ENCODE measurements at places on chromosomes 2 and 18. TPM values are rescaled to one million over a fixed set of nuclear protein-coding genes. Genes with fewer than 3 reads are reported as not detected.

DNA sequence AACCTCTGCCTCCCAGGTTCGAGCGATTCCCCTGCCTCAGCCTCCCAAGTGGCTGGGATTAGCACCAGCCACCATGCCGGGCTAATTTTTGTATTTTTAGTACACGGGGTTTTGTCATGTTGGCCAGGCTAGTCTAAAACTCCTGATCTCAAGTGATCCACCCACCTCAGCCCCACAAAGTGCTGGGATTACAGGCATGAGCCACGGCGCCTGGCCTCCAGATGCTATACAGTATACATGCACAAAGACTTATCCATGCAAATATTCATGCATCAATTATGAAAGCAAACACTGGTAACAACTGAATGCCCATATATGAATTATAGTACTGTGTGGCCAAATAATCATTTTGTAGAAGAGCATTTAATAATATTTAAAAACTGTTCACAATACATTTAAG lies 36.0 kb upstream of the SOS1 start:
- DNase-seq = no peak

The CNGA3 gene
- under 0.01 TPM for total RNA-seq

GRCh38 chr2:5215989-5216607 lies 476.1 kb upstream of the SOX11 start:
- DNase-seq = no peak

- DNase-seq = no peak
These were observed 40.1 kb downstream of the PLEK start for GRCh38 chr2:68404893-68405799.

DNA sequence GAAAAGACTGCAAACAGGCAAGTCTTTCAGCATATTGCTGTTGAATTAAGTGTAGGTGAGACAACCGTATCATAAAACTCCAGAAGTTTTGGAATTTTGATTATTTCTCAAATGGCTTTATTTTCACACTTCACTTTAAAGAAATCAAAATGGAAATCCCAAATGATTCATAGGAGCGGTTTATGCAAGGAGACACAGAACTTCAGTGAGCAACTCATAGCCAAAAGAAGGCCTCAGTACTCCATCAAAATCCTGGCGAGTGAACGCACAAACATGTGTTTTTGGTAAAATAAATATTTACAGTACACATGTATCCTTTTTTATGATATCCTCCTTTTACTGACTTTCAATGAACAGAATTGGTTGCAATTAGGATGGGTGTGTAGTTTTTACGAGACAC lies 140.4 kb upstream of the APCDD1 start:
- no peak for DNase-seq

DNA sequence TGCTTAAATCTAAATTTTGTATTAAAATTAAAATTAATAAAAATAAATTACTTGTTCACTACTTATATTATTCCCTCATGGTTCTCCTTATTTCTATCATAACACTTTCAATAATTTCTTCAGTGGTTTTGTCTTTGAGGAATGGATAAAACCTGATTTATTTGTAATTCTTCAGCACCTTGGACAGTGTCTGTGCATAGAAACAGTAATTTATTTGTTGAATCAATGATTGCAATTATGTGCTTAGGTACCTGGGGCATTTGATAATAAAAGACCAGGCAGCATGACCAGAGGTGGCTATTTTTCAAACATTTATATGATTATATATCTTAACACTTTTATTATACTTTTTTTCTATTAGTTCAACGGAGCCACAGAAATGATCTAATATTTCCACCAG lies 1062.7 kb downstream of the DSC3 start:
- DNase-seq = no peak

DNA sequence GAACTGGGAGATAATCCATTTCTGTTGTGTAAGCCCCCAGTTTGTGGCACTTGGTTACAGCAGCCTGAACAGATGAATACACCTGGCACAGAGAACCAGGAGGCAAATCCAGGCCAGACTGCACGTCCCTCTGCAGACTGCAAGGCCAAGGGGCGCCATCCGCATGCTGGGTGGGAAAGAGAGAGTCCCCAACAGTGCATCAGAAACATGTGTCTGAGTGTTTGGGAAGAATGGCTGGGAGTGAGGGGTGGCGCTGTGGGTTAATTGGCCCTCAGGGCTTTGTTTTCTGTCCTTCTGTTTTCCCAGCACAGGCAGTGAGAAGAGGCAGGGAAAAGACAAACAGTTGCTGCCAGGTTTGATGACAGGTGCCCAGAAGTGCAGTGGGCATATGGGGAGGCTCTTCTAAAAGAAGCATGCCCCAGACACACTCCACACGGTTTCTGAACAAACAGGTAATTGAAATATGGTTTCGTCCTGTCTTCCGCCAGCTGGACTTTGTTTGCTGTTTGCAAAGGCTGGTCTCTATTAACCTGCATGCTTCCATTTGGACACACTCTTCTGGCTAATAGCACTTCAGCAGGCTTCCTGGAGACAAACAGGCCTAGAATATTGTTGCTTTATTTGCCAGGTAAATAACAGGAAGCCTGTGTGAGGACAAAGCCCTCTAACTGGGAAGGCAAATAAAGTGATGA lies 43.4 kb upstream of the SEC11C start:
- no peak for DNase-seq

The ABCG5 gene
- not detected for total RNA-seq

DNA sequence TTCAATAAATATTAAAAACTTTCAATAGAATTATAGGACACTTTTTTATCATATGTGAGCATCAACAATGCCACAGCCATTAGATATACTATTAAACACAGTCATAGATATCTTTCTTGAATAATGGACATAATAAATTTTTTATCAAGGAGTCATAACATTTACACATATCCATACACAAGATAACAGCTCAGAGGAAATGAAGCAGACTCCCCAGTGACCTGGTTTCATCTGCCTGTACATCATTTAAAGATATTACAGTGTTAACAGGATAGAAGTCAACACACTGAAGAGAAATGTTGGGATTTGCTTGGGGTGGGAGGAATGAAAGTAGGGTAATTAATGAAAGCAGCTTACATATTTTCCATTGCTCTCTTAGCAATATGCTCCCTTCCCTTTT lies 5.1 kb downstream of the SCG2 start:
- DNase-seq = no peak

DNA sequence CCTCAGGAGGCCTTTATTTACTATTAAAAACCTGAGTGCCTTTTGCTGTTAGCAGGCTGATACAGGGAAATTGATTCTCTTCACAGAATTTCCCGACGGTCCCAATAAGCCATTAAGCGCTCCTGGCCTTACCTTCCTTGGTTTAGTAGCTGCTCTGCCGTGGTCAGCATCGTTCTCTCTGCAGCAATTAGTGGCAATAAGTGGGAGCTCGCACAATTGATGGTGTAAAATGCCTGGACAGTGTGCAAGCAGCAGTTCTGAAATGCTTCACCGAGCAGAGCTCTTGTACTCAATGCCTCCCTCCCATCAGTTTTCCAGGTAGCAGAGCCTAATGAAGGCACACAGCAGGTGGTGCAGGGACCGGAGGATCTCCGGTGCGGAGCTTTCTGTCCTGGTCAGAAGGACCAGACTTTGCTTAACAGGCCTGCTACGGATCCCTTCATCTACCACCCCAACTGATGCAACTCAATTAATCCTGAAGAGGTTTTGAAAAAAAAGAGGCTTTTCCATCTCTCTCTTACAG lies 1.1 kb upstream of the LINC00305 start:
- DNase-seq = no peak

DNA sequence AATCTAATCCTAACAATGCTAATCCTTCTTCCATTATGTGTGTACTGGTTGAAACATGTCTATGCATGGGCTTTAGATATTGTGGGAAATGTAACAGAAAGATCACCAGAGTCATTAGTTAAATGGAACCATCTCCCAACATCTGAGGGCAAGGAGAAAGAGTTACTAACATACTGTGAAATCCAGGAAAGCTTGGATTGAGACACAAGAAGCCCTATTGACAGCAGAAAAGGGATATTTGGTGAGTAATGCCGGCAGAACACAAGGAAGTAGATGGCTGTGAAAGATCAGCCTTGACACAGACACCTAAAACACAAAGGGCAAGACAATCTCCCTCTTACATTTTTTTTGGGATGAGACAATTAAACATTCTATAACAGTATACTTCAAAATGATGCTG lies 28.5 kb upstream of the LAMA1 start:
- DNase-seq = no peak

The TCF7L1 gene
- total RNA-seq = 0.83 TPM

The REG1A gene
- total RNA-seq = not detected

DNA sequence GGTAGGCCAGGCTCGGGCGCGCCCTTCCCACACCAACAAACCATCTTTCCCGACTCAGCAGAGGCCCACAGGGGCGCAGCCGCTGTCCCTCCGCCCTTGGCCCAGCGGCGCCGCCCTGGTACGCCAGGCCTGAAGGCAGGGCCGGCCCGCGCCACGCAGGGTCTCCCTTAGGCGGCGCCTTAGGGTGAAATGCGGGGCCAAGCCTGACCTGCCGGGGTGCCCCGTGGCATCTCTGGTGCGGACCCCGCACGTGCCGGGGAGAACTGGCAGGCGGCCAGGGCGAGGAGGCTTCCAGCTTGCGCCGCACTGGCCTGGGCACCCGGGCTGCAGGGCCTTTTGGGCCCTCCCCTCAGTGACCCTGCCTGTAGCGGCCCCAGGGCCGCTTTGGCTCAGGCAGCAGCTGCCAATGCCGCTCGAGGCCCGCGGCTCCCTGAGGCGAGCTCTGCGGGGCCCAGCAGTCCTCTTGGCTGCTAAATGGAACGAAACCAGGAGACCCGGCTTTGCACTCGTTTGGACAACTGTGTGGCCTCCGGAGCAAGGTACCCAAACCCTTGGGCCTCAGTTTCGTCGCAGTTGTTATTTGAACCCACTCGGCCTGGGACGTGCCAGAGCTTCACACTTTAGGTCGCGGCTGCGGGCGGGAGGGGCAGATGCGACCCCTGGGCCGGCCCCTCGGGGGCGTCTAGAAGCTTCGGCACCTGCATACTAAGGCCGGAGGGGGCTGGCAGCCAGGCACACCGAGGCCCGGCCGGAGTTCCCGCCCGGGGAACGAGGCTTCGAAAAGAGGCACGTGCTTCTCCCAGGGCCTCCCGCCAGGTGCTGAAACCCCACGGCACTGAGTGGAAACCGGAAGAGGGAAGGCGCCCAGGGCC lies 8.5 kb downstream of the OTX1 start:
- DNase-seq = no peak

The MYO5B gene
- total RNA-seq = under 0.01 TPM

- DNase-seq = no peak
These were observed 39.8 kb upstream of the ALPP start for GRCh38 chr2:232338759-232339106.

The RAD51AP2 gene
- under 0.01 TPM for total RNA-seq

GRCh38 chr2:188852772-188853171 lies 121.4 kb upstream of the COL3A1 start:
- peak; percentile 47 for DNase-seq

DNA sequence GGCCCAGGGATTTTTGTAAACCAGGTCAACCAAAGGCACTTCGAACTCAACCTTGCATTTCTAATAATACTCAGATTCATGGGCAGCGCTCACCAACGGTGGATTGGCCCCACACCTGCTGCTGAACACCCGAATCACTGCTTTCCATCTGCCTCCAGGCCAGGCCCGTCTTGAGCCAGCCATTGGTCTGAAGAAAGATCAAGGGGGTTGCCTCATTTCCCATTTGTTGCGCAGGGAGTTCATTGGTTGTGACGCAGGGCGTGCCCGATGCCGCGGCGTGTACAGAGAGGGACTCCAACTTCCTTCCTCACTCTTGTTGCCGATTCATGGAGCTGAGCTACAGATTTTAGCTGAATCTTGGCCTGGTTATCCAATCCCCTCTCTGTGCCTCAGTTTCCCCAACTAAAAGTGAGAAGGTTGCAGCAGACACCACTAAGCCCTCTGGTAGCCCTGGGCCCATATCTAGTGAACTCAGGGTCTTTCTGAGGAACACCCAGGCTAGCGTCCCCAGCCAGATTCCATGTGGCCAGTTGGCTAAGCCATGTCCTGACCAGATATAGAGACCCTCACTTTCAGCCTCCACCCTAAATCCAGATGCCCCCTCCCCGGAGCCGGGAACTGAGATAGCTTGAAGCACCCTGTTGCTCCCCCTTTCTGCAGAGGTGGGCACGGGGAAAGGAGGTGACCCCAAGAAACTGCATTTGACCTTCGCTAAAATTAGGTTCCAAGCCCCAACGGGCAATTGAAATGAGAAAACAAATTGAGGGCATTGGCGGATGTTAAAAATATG lies 60.9 kb upstream of the HPCAL1 start:
- DNase-seq = no peak

DNA sequence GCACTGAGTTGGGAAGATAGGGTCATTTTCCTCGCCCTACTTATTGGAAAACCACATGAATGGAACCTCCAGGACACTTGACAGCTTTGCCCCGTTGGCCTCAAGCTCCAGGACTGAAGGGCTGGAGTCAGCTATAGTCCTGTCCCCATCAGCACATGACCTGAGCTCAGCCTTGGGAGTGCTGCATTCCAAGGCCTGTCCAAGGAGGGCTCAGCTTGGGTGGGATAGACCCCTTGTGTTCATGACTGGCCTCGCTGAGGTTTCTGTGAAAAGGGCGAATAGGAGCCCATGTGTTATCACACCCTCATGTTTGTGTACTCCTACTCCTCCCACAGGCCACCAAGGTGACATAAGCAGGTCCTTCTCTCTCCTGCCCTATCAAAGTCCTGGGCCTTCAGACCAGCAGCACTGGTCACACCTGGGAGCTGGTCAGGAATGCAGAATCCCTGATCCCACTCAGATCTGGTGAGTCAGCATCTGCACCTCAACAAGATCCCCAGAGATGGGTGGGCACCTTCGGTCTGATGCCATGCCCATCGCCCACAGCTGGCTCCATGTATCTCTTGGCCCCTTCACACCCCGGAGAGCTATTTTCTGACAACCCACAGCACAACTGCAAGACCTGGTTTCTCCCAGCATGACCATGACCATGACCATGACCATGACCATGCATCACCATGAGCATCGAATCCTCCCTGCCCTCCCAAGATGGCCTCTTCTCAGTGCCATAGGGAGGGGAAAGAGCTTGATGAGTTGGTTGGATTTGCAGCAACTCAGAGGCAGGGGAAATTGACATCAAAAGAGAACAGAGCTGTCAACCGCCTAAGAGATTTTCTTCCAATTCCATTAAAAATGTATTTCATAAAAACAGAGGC lies 83.0 kb upstream of the RAB6C start:
- no peak for DNase-seq

DNA sequence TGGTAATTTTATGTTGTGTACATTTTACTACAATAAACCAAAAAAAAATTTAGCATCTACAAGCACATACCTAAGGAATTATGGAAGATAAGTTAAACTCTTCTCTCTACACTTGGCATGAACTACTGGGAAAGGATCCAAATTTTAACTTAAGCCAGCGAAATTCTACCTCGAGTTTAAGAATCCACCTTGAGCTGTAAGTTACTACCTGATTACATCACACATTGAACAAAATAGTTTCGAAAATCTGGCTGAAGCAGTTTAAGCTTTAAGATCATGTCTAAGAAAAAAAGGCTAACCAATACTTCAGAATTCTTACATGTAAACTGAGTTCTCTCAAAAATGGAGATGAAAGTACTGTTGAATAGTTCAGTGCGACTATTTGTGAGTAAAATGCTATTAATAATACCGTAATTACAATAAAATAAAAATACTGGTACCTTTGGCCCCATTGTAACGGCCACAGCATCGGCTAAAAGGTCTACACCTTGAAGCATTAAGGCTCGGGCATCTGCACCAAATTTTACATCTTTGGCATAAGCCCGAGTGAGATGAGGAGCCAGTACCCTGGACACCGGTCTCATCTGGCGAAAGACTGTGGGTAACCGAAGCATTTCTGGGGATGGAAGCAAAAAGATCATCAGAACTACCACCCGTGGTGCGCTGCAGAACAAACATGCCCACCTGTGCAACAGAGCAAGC lies 1.3 kb downstream of the HSPD1 start:
- DNase-seq = no peak

GRCh38 chr18:9926223-9926894 lies 12.5 kb downstream of the VAPA start:
- DNase-seq = no peak

- no peak for DNase-seq
These were observed 434.5 kb upstream of the GYPC start for GRCh38 chr2:126221506-126221905.
